ENCODE measurements at places on chromosomes 2 and 18.

DNA sequence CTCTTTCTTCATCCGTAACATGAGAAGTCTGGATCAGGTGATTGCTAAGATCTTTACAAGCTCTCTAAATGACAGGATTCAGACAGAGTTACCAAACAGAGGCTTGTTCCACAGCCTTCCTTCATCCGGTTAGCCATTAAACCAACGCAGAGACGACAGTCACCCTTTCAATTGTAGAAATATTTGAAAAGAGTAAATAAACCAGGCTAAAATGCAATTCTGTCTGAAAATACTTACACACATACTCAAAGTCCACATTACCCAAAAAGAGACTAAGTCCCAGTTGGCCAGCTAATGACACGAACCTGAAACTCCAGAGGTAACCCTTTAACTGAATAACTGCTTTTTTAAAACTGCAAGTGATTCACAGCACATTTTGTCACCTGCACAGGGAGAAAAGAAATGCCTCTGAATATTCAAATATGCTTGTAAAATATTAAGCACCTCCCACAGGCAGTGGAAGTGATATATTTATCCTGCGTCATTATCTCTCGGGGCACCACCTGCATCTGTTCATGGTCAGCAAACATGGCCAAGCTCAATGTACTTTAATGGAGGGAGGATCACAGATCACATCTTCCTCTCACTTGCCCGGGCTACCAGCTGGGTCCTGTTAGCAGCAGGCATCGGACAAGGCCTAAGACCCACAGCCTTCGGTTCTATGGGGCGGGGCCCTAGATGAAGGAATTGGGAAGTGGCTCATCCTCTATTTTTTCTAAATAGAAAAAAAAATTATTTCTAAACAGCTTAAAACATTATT, 38.8 kb upstream of the DNER start:
- no peak for DNase-seq

DNA sequence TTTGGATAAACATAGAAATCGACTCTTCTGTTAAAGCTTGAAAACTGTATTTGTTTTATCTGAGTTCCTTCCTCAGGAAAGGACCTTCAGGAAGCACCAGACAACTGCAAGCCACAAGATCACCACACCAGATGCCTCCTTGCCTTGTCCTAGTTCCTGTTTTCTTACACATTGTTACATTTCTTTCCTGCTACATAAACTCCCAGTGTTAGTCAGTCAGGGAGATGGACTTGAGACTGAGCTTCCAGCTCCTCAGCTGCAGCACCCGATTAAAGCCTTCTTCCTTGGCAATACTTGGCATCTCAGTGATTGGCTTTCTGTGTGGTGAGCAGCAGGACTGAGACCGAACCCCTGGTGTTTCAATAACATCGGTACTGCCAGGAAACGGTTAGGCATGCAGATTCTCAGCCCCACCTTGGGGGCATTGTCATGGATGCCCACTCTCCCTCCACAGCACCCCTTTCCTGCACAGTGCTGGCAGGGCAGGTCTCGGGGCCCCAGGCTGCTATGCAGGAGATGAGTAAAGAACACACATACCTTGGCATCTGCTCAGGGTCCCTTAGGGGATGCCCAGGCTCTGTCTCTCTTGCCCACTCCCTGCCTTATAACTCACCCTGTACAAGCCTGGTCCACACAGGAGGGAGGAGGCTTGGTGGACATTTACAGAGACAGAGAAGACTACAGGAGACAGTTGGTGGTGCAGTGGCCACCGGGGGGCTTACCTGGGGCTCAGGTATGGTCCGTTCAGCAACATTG, 32.6 kb downstream of the ANKMY1 start:
- no peak for DNase-seq

GRCh38 chr18:58373481-58373880, 255.4 kb downstream of the ALPK2 start:
- DNase-seq: no peak

DNA sequence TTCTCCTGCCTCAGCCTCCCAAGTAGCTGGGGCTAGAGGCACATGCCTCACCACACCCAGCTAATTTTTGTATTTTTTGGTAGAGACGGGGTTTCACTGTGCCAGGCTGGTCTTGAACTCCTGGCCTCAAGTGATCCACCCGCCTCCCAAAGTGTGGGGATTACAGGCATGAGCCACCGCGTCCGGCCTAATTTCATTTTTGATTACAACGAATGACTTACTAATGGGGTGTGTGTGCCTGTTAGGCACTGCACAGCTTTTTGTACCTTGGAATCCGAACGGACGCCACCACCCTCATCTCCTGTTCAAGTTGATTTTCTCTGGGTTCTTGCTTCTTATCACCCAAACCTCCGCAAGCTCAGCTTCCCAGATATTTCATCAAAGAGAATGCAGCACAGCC, 17.2 kb downstream of the PTMA start:
- no peak for DNase-seq

DNA sequence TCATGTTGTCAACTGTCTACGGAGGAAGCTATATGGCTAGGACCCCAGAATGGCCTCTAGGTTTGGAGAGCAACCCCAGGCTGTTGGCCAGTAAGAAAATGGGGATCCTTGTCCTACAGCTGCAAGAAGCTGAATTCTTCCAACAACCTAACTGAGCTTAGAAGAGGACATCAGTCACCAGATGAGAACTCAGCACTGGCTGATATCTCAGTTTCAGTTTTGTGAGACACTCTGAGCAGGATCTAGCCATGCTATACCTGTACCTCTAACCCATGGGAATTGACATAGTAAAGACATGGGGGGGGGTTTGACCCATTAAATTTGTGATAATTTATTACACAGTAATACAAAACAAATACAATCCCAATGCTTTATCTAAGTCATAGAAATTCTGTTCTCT, 312.5 kb downstream of the ERBB4 start:
- no peak for DNase-seq

GRCh38 chr18:74556126-74556525, 21.8 kb downstream of the CNDP1 start:
- no peak for DNase-seq

DNA sequence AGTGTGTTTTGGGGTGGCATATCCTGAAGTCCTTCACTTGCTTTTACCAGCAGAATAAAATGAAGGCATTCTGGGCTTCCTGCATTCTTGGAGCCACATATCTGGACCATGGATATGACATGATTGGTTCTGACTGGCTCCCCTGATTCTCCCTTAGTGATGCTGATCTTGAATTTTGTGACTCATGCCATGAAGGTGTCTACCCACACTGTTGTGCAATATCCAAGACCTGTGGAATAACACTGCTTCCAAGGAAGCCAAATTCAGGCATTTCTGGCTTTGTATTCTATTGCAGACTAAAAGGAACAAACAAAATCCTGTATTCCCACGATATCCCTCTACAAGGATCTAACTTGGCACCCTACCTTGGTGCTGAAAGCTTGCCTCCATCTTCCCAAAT, 125.8 kb downstream of the LYPD6B start:
- DNase-seq: peak; percentile 81

DNA sequence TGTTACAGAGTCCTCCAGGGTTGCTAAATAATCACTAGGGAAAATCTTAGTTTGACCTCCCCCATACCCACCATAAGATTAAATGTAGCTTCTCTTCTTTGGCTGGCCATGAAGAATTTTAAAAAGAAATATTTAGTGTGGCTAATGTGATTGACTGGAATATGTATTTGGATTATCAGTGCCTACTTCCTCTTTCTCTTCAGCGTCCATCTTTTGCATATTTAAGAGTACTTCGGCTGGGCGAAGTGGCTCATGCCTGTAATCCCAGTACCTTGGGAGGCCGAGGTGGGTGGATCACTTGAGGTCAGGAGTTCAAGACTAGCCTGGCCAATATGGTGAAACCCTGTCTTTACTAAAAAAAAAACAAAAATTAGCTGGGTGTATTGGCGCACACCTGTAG, 28.8 kb downstream of the ADAM23 start:
- no peak for DNase-seq

DNA sequence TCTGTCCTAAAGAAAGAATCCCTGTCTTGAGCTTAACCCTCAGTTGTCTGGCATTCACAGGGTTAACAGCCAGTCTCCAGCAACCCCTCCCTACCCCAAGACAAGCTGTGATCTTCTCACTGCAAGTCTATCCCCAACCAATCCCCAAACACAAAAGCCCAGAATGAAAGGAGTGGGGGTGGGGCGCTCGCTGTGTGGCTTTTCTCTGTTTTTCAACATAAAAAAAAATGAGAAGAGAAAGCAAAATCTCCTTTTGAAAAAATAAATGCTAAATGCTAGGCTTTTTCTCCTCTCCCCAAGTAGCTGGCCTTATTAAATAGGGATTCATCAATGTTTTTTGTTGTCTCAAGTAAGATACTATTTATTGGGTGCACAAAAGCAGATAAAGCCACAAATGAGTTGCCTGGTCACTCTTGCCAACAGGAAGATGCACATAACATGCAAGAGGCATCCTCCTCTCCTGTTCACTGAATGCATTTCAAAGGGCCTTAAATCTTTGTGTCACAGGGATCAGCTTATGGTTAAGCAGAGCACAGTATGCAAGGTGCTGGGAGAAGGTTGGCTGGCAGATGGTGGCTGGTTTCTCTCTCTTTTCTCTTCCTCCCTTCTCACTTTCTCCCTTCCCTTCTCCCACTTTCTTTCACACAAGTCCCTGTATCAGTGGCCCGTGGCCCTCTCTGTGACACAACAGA, 225.6 kb downstream of the CMPK2 start:
- no peak for DNase-seq

- no peak for DNase-seq
These were observed 759.7 kb upstream of the CDH7 start for GRCh38 chr18:64991102-64991501.

DNA sequence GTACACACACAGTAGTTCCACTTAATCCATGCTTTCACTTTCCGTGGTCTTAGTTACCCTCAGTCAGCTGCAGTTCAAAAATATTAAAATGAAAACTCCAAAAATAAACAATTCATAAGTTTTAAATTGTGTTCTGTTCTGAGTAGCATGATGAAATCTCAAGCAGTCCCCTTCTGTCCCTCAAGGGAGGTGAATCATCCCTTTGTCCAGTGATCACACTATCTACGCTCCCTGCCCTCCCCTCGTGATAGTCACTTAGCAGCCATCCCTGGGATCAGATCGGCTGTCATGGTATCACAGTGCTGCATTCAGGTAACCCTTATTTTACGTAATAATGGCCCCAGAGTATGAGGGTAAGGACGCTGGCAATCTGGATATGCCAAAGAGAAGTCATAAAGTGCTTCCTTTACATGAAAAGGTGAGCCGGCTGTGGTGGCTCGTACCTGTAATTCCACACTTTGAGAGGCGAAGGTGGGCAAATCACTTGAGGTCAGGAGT, 5.8 kb upstream of the RTN4 start:
- peak; percentile 29 for DNase-seq

DNA sequence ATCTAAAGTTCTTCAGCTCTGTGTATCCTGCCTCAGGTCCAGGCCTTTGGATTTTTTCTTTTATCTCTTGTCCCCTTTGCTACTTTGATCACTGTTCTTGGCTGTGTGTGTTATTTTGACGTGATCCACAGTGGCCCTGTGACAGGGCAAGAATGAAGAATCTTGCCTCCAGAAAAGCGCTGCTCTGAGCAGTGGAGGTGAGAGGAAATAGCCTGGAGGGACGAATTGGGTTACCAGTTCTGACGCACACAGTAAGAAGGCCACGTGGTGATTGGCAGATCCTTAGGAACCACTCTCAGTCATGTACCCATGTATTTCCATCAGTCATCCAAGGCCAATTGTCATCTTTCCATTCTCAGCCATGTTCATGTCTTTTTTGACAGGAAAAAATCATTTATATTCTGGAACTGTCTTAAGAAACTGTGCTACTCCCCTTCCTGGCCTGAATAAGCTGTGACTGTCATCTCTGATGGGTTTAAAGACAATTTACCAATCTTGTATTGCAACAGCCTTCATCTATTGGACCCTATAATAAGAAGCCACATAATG, 47.6 kb downstream of the MAPK4 start:
- DNase-seq: no peak

- no peak for DNase-seq
These were observed 440.6 kb upstream of the SLC14A2 start for GRCh38 chr18:45174629-45175136.

- DNase-seq: no peak
These were observed 70.7 kb downstream of the EDAR start for GRCh38 chr2:108918156-108918874.

DNA sequence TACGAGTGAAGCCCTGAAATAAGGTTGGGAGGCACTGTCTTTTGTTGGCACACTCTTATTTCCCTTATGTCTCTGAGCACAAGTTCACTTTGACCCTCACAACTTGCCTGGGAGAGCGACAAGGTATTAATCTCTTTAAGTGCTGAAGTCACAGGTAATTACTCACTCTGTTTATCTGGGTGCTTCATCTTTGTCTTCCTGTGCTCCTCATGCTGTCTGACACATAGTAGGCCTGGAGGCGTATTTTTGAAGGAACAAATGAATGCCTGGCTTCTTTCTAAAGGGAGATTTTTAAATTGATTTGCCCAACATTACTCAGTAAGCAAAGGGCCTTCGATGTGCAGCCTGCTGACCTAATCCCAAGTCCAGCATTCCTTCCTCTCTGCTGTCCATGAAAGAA, 507.1 kb upstream of the TNP1 start:
- peak; percentile 73 for DNase-seq

GRCh38 chr2:46942143-46942526, 26.5 kb upstream of the MCFD2 start:
- peak; percentile 66 for DNase-seq

- DNase-seq: no peak
These were observed 1.1 kb upstream of the MTA3 start for GRCh38 chr2:42567364-42567763.

GRCh38 chr2:157692768-157693167, 64.1 kb upstream of the ACVR1C start:
- DNase-seq: peak; percentile 99

- DNase-seq: no peak
These were observed 22.2 kb upstream of the YWHAQ start for GRCh38 chr2:9652898-9653479.

DNA sequence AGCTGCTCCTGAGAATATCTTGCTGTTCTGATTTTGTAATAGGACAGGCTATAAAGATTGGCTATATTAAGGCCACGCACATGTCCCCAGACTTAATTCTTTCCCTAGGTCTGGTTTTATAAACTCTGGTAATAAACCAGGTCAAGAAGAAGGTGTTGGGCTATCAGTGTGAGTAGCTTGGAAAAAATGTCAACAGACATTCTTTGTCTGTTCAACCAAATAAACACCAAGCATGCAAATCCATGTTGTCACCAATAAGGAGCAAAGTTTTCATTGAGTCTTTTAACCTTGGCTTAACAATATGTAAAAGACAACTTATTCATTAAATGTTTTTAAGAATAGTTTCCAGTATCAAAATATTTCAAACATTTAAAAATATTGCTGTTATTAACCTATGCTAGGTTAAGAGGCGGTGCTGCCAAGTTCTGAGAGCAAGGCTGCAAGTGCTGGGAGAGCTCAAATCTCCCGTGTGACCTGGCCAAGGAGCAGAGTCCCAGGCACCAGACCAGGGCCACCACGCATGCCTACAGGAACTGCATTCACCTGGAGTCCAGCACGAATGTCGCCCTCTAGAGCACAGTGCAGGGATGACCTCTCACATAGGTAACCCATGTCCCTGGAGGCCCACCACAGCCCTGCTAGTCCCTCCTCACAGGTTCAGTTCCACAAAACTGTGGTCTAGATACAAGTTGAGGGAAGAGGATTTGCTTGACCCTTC, 120.5 kb upstream of the POU3F3 start:
- DNase-seq: peak; percentile 20

GRCh38 chr2:154207288-154208047, 335.7 kb downstream of the GALNT13 start:
- DNase-seq: peak; percentile 31

- DNase-seq: peak; percentile 96
These were observed 20.1 kb upstream of the ACMSD start for GRCh38 chr2:134818321-134818720.

- DNase-seq: no peak
These were observed 55.1 kb upstream of the IL1RL1 start for GRCh38 chr2:102256276-102256675.

GRCh38 chr2:201127570-201127969, 11.6 kb downstream of the CFLAR start:
- DNase-seq: peak; percentile 47

All from epithelial cell of esophagus (primary cell).